ENCODE measurements at places on chromosomes 3 and 15.

- no peak for DNase-seq
Observed at GRCh38 chr3:149449799-149450198, 24.7 kb upstream of the TM4SF4 start.

GRCh38 chr3:30934208-30934550 lies 39.7 kb upstream of the GADL1 start:
- DNase-seq, result no peak

GRCh38 chr3:105869861-105870755 lies 1.3 kb upstream of the CBLB start:
- no peak for DNase-seq

DNA sequence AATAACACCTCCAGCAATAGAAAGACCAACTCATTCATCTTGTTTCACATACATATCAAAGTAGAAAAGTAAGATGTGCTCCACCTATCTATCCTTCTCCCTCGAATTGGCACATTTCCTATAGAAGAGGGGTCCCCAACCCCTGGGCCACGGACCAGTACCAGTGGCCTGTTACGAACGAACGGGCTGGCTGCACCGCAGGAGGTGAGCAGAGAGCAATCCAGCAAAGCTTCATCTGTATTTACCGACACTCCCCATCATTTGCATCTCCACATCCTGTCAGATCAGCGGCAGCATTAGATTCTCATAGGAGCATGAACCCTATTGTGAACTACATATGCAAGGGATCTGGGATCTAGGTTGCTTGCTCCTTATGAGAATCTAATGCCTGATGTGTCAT lies 95.0 kb upstream of the CGNL1 start:
- peak; percentile 35 for DNase-seq

DNA sequence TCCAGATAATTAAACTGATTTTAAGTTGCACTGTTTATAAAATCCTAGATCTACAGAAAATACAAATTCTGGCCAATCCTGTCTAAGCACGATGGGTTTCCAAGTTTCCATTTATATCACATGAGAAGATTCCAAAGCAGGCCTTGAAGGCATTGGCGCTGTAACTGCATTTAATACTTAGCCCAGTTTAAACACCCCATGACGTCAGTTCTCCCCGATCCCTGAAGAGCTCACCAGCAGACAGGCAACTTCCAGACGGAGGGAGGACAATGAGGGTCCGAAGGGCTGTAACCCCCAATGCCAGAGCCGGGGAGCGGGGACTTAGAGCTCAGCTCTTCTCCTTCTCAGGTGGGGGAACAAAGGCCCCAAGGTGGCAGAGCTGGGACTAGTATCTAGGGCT lies 117.3 kb downstream of the XXYLT1 start:
- no peak for DNase-seq

DNA sequence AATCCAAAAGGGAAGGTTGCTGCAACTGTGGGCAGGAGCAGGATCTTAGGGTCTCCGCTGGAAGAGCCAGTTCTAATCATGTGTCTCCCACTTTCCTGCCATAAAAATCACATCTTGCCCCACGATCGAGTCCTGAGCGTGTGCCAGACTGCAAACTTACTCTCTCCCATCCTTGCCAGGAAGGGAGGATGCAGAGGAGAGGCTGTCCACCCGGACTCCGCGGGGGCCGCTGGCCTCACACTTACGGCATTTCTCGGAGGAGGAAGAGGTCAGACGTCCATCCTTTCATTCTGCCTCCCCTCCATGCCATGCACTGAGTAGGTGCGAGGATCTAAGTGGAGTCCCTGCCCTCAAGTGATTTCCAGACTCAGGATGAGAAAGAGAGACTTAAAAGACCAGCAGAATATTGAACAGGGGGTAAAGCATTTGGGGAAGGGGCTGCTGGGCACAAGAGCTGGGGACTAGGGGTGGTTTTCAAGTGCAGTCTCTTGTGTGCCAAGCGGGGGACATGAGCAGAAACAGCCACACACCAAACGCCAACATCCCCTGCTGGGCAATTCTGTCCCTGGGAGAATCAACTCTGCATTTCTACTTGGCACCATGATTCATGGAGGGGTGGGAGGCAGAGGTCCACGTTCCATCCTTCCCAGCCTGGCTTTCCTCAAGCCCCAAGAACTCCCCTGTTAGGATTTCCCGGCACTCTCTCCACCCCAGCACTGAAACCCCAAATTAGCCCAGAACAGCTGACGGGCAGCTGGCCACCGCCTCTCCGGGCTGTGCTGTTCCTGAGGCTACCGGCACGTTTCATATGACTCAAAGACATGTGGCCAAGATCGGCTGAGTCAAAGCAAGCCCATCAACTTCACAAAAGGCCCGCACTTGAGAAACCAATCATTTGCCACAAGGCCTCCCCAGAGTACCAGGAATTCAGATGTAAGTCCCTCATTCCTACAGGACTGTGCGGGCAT lies 11.6 kb downstream of the OXTR start:
- DNase-seq, result no peak

DNA sequence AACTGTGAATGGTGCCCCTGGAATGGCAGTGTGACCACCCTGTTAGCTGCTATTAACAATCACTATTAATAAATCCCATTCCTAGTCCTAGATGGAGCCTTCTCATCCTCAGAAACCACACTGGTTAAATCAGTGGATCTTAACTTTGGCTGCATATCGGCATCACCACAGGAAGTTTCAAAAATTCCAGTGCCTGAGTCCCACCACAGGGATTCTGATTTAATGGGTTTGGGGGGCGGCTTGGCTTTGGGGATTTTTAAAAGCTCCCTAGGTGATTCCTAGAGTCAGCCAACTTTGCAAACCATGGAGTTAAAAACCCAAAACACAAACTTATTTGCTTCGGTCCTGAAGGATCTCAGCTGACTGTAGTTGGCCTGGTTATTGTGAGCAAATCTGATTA lies 3.1 kb downstream of the FAM107A start:
- no peak for DNase-seq
